IMR-90 (cell line): ENCODE measurements at places on chromosomes 2 and 18. TPM values are rescaled to one million over a fixed set of nuclear protein-coding genes. Genes with fewer than 3 reads are reported as not detected.
A peak's percentile ranks its signal among the peaks of the same experiment; 100 is the strongest.

The CABYR gene
- total RNA-seq, result 3.6 and 4.1 TPM in 2 replicates

- no peak overlapping the region for H3K4me3 ChIP-seq
- peak; percentile 5 for DNase-seq
- no peaks in the 10 kb centered on the region for H3K36me3 ChIP-seq
- no peaks in the 10 kb centered on the region for H3K27me3 ChIP-seq
Observed at GRCh38 chr2:28199995-28200679, 192.5 kb upstream of the FOSL2 start.

DNA sequence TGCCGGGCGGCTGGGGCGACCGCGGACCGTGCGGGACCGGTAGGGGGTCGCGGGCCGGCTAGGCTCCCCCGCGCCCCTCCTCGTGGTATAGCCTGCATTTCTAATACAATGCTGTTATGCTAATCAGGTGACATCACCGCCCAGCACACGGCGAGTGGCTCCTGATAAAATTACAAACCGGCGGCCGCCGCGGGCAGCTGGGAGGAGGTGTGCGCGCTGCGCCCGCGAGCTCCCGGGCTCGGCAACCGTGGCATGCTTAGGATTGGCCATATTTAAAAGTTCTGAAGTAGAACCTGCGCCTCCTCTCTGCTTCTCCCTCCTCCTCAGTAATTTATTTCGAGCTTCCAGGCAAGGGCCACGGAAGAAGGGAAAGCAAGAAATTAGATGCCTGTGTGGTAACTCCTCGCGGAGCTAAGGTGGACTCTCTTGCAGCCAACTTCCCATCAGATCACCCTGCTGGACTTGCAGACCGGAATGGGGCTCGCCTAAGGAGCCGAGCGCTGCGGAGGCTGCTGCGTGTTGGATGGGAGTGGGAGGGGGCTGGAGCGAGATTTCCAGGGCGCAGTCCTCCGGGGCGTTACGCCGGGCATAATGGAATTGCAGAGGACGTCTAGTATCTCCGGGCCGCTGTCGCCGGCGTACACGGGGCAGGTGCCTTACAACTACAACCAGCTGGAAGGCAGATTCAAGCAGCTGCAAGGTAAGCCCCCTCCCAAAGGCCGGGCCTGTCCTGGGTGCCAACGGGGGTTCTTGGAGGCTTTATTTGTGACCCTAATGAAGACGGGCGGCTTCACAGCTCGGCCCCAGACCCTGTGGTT lies 102.3 kb downstream of the SPTBN1 start:
- H3K36me3 ChIP-seq, result no peaks in the 10 kb centered on the region
- H3K27me3 ChIP-seq, result no peaks in the 10 kb centered on the region
- peak overlapping the region; percentile 54 for H3K4me3 ChIP-seq
- DNase-seq, result peak; percentile 64
- peaks cover 21% of the 10 kb centered on the region for H3K4me1 ChIP-seq

GRCh38 chr18:74230922-74231714 lies 60.6 kb downstream of the CYB5A start:
- peaks cover 4% of the 10 kb centered on the region for H3K27me3 ChIP-seq
- H3K4me1 ChIP-seq, result peaks cover 4% of the 10 kb centered on the region
- no peak overlapping the region for H3K27ac ChIP-seq
- H3K36me3 ChIP-seq, result no peaks in the 10 kb centered on the region

DNA sequence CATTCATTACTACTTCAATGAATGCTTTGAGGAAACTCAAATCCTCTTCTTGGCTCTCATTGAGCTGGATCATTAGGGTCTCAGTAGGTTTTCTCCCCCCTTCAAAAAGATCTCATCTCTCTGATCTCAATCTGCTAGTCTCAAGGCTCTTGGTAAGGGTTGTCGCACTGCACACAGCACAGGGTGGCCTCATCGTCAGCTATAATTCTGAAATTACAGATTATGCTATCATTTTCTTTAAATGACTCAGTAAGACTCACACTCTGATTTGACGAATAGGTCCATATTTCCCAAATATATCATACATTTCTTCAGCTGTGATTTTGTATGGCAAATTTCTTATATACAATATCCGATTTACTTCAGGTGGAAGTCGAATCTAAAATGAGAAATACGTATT lies 2.3 kb downstream of the SF3B6 start:
- no peak overlapping the region for H3K27ac ChIP-seq
- H3K4me3 ChIP-seq, result no peak overlapping the region
- no peaks in the 10 kb centered on the region for H3K27me3 ChIP-seq
- H3K36me3 ChIP-seq, result peaks cover 13% of the 10 kb centered on the region
- DNase-seq, result no peak
- peaks cover 3% of the 10 kb centered on the region; the same call in 1 of the 2 replicates for H3K4me1 ChIP-seq

The CASP10 gene
- 0.28 and 0.90 TPM in 2 replicates for total RNA-seq

The KIF1A gene
- under 0.01 TPM in 1 of 2 replicates, not detected in the other for total RNA-seq

The CELF4 gene
- total RNA-seq, result not detected in 2 replicates

- H3K27me3 ChIP-seq, result no peaks in the 10 kb centered on the region
- H3K27ac ChIP-seq, result no peak overlapping the region
- H3K36me3 ChIP-seq, result no peaks in the 10 kb centered on the region
- H3K4me1 ChIP-seq, result no peaks in the 10 kb centered on the region
- no peak for DNase-seq
Observed at GRCh38 chr2:146814971-146815370, 1029.9 kb upstream of the ACVR2A start.
